ENCODE measurements at places on chromosomes 1 and 21.

DNA sequence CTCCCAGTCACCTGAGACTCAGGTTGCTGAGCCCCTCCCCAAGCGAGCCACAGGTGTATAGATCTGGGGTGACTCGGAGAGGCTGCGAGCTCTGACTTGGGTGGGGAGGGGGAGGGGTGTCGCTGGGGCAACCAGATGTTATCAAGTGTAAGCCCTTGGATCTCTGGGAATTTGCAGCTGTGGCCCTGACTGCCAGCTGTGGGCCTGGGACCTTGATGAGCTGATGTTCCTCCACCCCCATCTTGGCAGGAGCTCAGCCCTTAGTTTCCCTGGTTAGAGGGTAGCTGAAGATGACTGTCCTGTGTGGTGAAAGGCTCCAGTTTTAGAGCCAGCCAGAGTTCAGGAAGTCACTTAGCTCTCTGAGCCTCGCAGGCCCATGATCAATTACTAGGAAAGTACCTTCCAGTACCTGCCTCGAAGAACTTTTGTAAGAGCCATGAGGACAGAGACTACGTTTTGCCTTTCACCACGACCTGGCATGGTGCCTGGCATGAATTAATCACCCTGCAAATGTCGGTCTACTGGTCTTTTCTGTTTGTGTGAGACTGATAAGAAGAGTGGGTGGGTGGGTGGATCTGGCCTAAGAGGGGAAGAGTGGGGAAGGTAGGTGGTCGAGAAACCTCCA lies 55.8 kb downstream of the YARS1 start:
- no peak for DNase-seq

GRCh38 chr1:115677565-115677964 lies 35.8 kb downstream of the VANGL1 start:
- DNase-seq: no peak

DNA sequence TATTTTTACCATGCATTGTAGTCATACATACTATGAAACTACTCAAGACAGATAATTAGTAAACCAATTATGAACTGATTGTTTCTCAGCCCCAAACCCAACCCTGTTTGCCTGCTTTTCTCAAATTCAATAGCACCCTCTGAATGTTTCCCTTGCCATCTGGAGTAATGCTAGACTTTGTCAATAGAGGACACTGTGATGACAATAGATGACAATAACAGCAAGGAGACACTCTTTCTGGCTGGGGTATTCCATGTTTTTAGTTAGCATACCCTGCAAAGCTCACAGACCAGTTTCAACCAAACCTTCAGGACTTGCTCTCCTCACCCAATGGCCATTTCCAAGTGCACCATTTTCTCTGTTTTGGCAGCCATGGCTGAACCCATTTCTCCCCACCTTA lies 108.5 kb upstream of the LRRC7 start:
- DNase-seq: no peak

GRCh38 chr1:214316593-214316992 lies 35.6 kb downstream of the SMYD2 start:
- DNase-seq: no peak

DNA sequence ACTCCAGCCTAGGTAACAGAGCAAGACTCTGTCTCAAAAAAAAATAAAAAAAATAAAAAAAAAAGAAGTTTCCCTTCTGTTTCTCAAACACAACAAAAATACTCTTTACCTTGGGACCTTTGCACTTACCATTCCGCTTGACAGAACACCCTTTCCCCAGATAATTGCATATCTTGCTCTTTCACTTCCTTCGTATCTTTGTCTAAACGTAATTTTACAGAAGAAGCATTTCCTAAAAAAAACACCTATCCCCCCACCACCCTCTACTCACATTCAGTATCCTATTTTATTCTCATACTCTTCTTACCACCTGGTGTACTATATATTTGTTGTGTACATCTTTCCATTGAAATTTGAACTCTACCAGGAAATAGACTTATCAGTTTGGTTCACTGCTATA lies 32.7 kb downstream of the ASH1L start:
- no peak for DNase-seq

DNA sequence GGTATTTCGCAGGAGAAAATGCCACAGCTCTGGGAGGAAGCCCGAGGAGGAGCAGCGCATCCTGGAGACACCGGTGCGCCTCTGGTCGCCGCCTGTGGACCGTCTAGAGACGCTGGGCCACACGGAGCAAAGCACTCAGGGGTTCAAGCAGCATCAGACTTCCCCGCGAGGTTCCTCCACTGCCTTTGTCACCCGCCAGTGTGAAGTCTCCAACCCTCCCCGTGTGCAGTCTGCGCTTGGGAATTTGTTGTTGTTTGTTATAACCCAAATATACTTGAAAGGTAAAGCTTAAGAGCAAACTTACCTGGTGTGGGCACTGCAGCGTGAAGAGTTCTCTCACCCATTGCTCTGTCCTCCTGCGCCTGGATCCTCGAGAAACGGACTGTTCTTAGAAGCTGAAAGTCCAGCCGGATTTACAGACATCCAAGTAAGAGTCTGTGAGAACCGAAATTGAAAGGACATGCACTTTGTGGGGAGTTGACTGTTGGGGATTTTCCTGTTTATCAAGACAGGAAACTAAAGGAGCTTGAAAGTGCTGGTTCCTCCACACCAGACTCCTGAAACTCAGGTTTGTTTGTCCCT lies at the start of gene GBP4:
Gene GBP4 (minus strand): TSS at position 452 of the 582 bp plus-strand sequence. CDS start 108 bp downstream, at position 344.
- peak; percentile 61 for DNase-seq

DNA sequence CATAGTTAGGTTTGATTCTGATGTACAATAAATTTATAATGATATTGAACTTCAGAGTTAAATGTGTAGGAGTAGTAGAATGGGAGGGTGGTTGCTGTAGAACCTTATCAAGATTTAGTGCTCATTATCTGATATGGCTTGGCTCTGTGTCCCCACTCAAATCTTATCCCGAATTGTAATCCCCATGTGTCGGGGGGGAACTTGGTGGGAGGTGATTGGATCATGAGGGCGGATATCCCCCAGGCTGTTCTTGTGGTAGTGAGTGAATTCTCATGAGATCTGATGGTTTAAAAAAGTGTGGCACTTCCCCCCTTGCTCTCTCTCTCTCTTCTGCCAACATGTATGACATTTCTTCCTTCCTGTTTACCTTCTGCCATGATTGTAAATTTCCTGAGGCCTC lies 265.5 kb downstream of the GRIK1 start:
- no peak for DNase-seq

- peak; percentile 31 for DNase-seq
These were observed 2.0 kb downstream of the S100A6 start for GRCh38 chr1:153533689-153534201.

DNA sequence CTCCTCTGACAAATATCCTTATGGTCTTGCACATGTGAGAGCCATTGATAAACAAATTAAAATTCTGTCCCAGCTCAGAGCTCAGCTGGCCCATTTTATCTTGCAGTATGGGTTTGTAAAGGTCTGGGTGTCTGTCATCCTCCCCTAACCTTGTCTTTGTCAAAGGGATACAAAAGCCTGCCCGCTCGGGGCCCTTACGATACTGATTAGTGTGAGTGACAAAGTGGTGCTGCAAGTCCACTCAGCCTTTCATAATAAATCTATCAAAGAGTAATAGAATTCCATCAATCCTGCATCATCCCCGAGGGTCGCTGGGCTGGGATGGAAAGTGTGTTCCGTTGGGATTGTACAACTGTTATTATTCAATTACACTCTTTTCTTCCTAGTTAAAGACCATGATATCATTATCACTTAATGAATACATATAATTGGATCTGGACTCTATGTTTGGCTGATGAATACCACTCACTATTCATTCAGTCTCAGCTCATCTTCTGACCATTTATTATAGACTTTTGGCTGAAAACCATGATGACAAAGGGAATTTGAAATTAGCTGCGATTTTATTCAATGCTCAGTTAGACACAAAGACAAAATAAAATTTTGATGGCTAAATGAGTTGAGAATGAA lies 122.5 kb upstream of the FOXD3 start:
- DNase-seq: no peak

DNA sequence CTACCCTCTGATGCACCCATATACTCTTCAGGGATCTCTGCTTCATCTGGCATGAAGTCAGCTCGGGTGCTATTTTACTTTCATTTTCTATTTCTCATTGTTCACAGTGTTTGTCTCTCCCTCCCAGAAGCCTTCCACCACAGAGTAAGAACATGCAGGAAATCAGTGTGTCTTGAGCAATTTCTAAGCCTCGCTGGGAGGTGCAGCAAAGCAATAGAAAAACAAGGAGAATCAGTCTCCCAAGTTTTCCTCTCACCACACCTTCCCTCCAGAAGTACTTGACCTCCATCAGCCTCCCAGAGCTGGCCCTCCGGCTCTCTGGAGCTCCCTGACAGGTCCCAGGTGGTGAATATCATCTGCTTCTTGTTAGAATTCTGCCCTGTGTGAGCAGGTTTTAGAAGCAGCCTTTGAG lies 594.7 kb upstream of the CAMK1G start:
- peak; percentile 2 for DNase-seq

- DNase-seq: no peak
These were observed 249.6 kb downstream of the PLA2G4A start for GRCh38 chr1:187078321-187078720.

DNA sequence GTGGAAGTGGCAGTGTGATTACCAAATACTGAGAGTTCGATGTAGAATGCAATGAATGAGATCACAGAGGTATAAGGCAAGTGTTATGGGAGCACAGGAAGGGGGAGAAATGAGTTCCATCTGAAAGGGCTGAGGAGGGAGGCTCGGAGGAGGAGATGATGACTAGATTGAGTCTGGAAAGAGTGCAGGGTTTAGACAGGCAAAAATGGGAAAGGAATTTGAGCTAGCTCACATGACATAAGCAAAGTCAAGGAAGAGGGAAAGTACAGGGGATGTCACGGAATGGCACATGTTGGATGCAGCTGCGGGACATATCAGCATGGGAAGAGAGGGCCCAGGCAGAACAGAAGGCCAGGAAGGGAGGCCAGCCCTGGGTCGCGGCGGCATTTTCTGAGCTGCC lies 132.7 kb downstream of the RUNX1 start:
- no peak for DNase-seq

DNA sequence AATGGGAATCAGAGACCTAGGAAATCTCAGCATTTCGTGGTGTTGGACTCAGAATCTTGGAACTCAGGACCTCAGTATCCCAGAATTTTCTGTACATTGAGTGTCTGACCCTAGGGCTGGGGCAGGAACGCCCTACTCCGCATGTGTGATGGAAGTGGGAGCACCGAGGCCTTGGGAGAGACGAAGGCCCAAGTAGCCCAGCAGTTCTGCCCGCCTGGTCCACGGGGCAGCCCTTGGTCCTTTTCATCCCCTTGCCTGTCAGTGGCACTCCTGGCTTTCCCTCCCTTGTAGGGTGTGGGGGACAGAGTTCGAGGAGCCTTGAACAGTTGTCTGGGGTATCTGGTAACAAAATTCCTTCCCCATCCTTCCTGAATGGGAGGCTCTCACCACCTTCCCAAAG lies 10.2 kb downstream of the A3GALT2 start:
- DNase-seq: no peak

GRCh38 chr1:5770981-5771765 lies 221.1 kb downstream of the NPHP4 start:
- DNase-seq: no peak

DNA sequence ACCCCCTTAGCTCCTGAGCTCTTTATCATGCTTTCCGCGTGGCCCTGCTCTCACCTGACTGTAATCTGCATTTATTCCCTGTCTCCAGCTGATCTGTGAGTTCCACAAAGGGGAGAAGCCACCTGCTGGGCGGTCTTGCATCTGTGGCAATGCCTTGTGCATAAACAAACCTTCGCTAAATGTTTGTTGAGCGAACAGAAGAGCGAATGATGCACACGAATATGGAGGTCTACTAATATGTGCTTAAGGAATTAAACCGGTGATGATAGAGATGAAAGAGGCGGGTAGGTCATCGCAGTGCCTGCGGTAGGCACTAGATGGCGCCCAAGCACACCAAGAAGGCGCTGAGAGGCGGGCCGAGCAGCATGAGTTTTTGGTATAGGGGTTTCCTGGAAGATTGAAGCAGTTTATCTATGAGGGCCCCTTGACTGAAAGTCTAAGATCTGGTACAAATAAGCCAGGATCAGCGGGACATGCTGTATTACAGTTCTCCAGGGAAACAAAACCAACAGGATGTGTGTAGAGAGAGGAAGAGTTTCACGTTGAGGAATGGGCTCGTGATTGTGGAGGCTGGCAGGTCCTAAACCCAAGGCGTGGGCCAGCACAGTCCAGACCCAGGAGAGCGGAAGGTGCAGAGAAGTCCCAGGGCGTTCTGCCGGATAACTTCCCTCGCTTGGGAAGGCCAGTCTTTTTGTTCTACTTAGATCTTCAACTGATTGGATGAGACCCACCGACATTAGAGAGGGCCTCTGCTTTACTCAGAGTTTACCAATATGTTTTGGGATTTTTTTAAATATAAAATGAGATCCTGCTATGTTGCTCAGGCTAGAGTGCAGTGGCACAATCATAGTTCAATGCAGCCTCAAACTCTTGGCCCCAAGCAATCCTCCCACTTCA lies 34.7 kb downstream of the TOMM20 start:
- DNase-seq: peak; percentile 84

DNA sequence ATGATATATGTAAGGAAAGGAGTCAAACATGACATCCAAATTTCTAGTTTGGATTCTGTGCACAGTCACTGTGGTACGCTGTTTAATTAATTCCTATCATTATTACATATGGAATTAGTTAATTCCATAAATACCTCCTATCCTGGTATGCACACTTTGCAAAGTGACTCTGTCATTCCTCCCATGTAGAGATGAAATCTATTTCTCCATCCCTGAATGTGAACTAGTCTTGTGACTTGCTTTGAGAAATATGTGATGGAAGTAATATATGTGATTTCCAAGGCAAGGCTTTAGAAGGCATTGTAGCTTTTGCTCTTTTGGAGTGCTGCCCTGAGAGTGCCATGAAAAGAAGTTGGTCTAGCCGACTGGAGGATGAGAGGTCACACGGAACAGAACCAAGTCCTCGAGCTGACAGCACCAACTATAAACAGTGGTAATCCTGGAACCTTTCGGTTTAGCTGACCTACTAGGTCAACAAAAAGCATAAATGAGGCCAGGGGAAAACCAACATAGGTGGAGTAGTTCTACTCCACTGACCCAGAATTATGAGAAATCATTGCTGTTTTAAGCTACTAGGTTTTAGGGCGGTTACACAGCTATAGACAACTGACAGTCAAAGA lies 1.5 kb downstream of the SELENOF start:
- no peak for DNase-seq

DNA sequence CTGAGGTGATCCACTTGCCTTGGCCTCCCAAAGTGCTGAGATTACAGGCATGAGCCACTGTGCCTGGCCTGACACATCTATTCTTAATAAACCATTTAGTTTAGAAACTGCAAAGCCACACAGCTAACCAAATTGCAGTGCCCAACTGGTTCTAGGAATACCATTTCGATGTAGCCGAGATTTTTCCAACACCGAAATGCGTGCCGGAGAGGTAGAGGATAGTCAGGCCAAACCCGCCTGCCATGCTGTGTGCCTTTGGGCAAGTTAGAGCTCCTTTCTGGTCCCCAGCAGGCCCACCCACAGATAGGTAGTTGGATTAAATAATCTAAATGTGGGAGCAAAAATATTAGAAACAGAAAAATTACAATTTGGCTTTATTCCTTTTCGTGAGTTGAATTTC lies 254.4 kb downstream of the FOXD2 start:
- no peak for DNase-seq
